ENCODE measurements at places on chromosomes 1 and 21. TPM values are rescaled to one million over a fixed set of nuclear protein-coding genes. Genes with fewer than 3 reads are reported as not detected.

DNA sequence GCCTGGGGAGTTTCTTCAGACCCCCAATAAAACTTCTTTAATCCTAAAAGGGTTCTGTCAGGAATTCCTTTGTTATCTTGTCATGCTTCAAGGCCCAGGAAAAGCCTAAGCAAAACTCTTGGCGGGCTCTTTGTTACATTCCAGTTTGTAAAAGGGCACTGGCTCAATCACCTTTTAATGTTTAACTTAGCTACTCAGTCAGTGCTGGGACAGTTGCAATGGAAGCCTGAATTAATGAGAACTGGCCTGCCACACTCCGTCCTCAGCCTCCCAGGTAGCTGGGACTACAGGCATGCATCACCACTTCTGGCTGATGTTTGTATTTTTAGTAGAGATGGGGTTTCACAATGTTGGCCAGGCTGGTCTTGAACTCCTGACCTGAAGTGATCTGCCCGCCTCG, 21.3 kb upstream of the ASB17 start:
- DNase-seq: no peak

Gene PDZK1
- total RNA-seq: 0.58 TPM

DNA sequence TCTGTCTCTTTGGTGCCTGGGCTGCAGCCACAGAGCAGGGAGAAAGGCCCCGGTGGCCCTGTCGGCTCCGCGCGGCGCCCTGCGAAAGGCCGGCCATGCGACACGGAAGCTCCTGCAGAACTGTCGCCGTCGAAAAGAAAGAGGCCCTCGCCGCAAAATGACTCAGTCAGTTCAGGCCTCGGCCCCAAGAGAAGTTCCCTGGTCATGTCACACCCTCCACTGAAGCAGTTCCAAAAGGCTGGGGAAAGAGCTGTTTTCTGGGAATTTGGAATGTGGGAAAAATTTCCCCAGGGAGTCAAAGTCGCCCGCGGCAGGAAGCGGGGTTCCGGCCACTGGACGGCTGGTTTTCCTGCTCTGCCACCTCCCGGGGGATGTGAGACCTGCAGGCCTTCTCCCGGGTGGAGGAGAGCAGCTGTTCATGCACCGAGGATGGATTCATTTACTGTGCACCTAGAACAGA, 115.8 kb upstream of the ZNF678 start:
- DNase-seq: no peak

Gene TBX19
- total RNA-seq: 6.7 TPM

DNA sequence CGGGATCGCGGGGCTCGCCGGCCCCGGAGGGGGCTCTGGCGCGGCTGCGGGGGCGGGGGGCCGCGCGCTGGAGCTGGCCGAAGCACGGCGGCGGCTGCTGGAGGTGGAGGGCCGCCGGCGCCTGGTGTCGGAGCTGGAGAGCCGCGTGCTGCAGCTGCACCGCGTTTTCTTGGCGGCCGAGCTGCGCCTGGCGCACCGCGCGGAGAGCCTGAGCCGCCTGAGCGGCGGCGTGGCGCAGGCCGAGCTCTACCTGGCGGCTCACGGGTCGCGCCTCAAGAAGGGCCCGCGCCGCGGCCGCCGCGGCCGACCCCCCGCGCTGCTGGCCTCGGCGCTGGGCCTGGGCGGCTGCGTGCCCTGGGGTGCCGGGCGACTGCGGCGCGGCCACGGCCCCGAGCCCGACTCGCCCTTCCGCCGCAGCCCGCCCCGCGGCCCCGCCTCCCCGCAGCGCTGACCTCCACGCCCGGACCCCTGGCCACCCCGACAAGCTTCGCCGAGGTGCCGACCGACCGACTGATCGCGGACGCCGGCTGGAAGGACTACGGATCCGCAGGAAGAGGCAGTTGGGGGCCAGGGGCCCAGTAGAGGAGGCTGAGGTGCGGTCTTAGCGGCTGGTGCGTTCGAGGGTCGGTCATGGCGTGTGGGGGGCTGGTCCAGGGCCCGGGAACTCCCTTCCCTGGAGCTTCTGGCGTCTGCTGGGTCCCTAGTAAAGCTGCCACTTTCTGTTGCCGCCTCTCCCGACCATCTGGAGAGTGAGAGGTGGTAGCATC, 711 bp downstream of the TRNP1 start:
- no peak for DNase-seq

Gene LMOD1
- total RNA-seq: 41.6 TPM

- no peak for DNase-seq
Observed at GRCh38 chr21:36567216-36567885, 87.4 kb upstream of the CLDN14 start.

DNA sequence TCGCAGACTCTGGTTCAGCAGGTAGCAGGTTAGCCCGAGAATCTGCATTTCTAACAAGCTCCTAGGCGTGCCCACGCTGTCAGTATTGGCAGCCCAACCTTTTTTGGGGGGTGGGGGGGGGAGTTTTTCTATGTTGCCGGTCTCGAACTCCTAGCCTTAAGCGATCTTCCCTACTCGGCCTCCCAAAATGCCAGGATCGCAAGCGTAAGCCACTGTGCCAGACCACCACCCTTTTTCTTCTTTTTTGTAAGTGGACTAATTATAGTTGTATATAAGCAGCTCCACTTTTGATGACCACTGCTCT, 480 bp upstream of the MIS18A start:
- no peak for DNase-seq

- peak; percentile 70 for DNase-seq
Observed at GRCh38 chr1:155126556-155127104, 1.0 kb upstream of the EFNA1 start.

Gene FMO1
- 10.2 TPM for total RNA-seq

Gene DCST1
- 0.31 TPM for total RNA-seq

GRCh38 chr1:178034676-178035075, 59.2 kb upstream of the RASAL2 start:
- no peak for DNase-seq

Gene TMIGD3
- total RNA-seq: 1.2 TPM

- DNase-seq: no peak
Observed at GRCh38 chr1:9166289-9167235, 37.7 kb upstream of the GPR157 start.

Gene MSH4
- 1.6 TPM for total RNA-seq

- DNase-seq: no peak
Observed at GRCh38 chr1:45356186-45356585, 15.9 kb upstream of the MUTYH start.

Gene NR1I3
- total RNA-seq: not detected

Gene RSPO1
- 0.13 TPM for total RNA-seq

GRCh38 chr1:53681977-53682685, 56.8 kb downstream of the GLIS1 start:
- DNase-seq: peak; percentile 68

- no peak for DNase-seq
Observed at GRCh38 chr1:44822981-44823451, 14.7 kb downstream of the BTBD19 start.

- no peak for DNase-seq
Observed at GRCh38 chr1:108117945-108118902, 81.9 kb downstream of the SLC25A24 start.

DNA sequence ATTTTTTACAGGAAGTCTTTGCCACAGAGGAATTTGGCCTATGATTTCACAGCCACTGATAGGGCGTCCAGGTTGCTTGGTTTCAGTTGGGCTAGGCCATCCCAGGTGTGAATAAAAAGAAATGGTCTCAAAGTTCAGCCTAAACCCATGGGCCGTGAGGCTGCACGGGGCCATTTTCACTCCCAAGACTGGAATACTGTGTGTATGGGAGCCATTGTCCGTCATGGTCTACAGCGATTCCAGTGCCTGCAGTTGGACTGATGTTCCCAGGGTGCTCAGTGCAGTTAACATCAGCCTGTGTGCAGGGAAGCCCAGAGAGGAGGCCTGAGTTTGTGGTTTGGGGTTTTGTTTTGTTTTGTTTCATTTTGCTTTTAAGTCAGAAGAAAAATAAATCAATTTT, 133.2 kb downstream of the ADSS2 start:
- no peak for DNase-seq

Gene FPGT
- total RNA-seq: 23.1 TPM

DNA sequence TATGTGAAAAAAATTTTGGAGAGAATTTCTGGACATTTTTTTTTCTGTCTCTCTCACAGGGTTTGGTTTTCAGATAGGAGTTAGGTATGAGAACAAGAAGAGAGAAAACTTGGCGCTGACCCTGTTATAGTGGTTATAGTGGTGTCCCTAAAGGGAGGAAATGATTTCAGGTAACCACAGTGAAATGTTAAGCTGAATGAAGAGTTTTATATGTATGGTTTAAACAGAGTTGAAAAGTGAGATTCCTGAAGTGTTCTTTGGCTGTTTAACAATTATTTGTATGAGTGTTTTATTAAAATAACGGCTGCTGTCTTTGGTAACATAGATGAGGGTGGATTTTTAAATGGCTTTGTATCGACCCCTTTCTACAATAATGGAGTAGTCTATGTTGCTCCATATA, 6.3 kb downstream of the RBM15 start:
- DNase-seq: no peak
